Stimulated activated CD8-positive, alpha-beta memory T cell treated with anti-CD3 and anti-CD28 coated beads, Interleukin-4, amount 100 ng/mL, for 4 hours (primary cell): ENCODE measurements at places on chromosomes 5 and 9.

DNA sequence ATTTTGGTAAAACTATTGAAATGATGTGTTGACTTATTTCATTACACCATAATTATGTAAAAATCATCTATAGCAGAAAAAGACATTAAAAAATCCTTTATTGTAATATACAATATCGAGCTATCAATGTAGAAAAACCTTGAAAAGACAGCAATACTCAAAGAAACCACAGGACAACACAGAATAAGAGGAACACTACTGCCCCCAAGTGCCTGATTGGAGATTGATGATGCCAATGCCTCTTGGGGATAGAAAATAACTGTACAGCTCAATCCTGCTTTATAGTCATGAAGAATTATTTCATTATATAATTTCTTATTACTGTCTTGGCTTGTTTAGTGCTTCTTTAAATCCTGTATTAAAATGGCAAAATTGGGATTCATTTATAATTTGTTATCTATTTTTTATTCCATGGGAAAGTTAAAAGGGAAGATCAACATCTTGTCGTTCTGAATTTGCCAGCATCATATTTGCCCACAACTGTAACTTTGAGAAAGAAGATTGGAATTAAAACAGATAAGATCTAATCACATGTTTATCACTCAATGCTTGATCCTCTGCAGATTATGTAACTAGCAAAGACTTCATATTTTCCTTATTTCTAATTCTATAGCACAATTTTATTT is 337.5 kb downstream of the CDH9 start:
- DNase-seq: no peak

DNA sequence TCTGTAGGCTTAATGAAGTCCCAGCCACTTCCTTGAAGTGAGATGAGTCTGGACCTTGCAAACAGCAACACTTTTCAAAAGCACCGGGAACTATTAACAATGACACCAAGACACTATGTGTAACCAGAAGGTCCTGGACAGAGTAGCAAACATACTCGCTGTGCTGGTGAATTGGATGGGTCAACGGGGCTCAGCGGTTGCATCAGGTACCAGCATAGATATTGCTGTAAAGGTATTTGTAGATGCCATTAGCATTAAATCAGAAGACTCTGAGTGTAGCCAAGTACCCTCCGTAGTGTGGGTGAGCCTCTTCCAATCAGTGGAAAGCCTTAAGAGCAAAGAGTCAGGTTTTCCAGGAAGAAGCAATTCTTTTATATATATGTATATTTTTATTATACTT is 140.5 kb downstream of the IRX2 start:
- no peak for DNase-seq

DNA sequence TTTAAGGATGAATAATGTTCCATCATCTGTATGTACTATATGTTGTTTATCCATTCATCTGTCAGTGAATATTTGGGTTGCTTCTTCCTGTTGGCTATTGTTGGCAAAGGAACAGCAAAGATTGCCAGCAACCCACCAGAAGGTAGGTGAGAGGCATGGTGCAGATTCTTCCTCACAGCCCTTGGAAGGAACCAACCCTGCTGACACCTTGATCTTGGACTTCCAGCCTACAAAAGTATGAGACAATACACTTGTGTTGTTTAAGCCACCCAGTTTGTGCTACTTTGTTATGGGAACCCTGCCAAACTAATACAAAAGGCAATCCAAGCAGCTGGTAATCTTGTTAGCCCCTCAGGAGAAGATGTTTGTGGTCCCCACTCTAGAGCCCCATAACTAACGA is 122.0 kb downstream of the CARTPT start:
- no peak for DNase-seq

GRCh38 chr5:138274189-138274853 is at the start of gene GFRA3:
TSS of gene GFRA3 (minus strand) at chr5:138274621. CDS start at chr5:138274424, 197 bp downstream.
- no peak for DNase-seq

DNA sequence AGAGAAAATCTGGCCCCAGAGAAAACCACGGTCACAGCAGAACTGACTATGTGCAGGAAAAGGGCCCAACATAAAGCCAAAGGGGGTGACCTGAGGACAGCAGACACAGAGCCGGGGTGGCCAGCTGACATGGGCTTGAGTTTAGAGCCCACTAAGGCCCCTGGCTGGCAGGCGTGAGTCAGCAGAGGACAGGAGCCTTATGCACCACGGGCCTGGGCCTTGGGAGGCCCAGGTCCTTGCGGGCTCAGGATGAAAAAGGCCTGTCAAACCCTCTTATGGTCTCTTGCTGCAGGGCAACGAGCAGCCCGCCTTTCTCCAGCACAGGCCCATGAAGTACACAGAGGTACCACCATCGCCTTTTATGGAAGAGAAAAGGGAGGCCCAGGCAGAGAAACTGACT is 19.7 kb downstream of the STK10 start:
- DNase-seq: no peak

DNA sequence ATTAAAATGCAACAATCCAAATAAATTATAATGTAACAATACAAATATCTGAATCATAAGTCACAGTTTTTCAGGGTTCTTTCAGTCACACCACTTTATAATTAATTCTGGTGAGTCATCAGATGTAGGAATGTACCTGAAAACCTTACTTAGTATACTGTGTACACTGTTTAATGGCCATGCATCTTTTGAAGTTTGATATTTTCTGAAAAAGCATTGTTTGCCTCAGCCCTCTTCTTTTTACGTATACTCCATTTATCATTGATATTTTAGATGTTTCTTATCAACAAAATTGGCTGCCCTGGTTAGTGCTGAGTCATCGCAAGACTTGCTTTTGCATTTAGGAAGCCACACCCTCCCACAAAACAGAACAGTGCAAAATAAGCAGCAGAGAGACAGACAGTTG is 218.6 kb downstream of the PJA2 start:
- DNase-seq: no peak

DNA sequence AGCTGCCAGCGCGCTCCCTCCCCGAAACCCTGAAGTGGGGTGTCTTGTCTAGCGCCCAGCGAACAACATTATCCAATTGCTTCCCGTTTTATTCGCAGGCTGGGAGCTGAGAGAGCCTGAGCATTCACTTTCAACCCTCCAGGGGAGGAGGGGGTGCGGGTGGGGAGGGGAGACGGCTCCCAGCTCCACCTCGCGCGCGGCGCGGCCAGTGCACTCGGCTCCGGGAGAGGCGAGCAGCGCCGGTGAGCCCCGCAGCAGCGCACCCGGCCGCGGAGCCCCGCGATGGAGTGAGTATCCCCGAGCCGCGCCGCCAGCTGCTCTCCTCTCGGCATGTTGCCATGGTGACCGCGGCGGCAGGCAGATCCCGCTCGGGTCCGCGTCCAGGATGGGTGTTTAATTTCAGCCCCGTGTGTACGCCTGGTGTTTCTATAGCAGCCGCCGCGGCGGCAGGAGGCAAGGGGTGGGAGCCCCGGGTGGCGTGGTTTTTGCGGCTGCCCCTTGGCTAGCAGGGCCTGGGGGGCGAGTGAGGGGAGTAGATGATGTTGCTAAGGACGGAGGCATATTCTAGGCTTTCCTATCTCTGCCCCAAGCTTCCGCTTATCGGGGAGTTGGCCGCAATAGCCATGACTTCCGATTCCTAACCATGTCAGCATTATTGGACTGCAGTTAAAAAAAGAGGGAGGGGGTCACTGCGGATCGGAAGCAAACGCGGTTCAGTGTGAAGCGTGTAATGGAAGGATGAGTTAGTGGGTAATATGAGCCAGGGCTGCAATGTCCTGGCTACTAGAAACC is 139.2 kb upstream of the PALM2AKAP2 start:
- DNase-seq: no peak

DNA sequence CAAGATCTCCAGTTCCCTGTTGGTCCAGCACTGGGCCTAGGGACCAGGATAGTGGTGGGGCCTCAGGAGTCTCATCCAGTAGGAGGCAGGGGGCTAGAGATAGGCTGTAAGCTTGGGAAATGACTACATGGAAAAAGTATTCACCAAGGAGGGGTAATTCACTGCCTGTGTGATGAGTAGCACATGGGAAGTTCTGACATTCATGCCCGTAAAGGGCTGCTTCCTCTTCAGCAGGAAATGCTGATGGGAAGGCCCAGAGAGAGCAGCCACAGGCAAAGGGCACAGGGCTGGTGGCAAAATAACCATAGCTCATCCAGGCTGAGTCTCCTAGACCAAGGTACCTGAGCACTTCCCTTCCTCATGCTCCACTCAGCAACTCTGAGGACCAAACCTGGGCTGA is 23.1 kb upstream of the FRRS1L start:
- DNase-seq: no peak

DNA sequence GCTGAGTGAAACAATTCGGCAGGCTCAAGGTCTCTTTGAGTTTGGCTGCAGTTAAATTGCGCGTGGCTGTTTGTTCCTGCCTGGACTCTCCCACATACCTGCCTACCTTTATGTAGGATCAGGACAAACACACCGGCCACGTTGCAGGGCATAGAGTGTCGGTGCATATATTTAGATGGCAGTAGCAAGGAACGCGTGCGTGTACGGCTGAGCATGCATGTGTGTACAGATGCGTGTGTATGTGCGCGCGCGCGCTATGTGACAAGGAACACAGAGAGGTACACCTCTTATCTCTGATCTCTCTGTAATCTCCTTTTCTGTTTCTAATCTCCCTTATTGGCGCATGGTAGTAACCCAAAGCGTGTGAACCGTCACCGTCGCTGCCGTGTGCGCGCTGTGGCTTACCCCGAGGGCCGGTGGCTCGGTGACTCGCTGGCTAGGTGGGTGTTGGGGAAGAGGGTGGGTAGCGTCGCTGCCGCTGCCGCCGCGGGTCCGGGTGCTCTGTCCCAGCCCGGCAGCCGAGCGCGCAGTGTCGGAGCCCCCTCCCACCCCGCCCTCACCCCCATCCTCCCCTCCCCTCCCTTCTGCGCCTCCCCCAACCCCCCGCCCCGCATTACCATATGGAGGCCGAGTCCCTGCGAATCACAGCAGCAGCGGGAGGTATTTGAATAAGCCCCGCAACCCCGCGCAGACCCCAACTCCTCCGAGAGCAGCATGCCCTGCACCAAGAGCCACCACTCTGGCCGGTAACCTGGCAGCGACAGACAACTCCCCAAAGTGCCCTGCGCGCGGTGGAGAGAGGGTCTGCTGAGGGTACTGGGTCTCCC is 204.8 kb downstream of the MEF2C start:
- no peak for DNase-seq

GRCh38 chr9:13388157-13388556 is 108.7 kb upstream of the MPDZ start:
- DNase-seq: no peak

- DNase-seq: no peak
Observed at GRCh38 chr9:16052757-16053530, 500.1 kb downstream of the CCDC171 start.

DNA sequence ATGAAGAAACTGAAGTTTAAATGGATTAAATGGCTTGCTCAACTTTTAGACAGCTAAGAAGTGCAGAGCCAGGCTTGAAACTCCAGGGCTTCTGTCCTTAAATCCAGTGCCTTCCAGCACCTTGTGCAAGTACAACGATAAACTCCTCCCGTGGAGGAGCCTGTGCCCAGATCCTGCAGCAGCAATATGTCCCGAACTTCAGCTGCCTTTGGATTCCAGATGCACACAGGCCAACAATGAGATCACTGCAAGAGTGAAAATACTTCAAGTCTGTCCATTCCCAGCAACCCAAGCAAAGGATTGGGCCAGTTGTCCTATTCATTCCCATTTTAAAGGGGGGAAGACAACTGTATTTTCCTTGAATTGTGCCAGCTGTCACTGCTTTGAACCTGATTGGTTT is 199.6 kb downstream of the CRB2 start:
- no peak for DNase-seq

- DNase-seq: no peak
Observed at GRCh38 chr9:131915181-131915580, 164.5 kb downstream of the MED27 start.

DNA sequence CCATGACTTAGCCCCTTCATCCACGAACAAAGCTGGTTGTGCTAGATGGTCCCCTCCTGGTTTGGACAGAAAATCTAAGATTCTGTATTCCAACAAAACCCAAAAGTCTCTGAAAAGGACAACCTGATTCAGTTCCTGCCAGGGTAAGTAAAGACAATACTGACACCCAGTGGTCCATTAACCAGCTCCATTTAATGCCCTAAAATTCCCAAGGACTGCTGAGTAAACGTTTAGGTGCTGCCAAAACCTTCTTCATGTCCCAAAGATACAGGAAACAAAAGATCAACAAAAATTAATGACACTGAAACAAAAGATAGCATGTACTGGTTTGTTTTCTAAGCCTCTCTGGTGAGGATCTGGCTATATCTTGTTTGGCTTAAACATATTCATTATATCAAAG is 25.3 kb upstream of the PPP1R2B start:
- DNase-seq: no peak

DNA sequence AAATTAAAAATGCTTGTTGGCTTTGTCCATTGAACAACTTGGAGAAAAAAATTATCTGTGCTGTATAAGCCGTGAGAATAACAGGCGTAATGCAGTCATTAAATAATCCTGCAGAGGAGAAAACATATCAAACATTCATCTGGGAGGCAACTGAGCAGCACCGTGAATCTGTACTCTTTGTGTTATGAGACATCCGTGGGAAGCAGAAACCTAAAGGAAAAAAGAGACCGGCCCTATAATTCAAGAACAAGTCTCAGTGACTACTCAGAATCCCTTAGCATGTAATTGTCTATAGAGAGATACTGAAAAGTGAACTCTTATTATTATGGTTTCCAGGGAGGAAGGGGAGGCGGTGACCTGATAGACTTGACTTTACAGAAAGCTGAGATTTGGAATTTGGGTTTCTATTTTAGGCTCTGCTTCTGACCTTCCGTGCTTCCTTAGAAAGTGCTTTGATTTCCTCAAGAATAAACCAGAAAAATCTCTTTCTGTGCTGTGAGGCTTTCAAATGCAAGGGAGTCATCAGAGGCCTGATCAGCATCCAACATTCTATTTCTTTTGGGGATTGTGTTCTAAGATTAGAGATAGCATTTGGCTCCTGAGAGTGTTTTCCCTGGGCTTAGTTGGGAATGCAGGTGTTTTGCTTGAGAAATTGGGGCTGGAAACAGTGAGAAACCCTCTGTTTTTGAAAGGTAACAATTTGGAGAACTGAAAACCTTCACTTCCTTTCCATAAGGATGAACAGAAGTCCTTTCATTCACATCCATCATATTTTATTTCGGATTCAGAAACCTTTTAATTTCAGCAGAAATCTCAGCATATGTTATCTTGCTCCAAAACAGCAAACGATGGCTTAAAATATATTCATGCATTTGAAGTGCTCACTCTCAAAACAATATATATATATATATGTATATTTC is 296.7 kb downstream of the CSNK1G3 start:
- no peak for DNase-seq

DNA sequence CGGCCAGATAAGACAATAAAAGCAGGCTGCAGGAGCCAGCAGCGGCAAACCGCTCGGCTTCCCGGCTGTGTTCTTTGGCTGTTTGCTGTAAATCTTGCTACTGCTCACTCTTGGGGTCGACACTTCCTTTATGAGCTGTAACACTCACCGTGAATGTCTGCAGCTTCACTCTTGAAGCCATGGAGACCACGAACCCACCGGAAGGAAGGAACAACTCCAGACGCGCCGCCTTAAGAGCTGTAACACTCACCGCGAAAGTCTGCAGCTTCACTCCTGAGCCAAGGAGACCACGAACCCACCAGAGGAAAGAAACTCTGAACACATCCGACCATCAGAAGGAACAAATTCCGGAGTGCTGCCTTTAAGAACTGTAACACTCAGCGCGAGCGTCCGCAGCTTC is 451.7 kb downstream of the AGTPBP1 start:
- DNase-seq: peak; percentile 5
